ENCODE measurements at places on chromosomes 7 and 10.

DNA sequence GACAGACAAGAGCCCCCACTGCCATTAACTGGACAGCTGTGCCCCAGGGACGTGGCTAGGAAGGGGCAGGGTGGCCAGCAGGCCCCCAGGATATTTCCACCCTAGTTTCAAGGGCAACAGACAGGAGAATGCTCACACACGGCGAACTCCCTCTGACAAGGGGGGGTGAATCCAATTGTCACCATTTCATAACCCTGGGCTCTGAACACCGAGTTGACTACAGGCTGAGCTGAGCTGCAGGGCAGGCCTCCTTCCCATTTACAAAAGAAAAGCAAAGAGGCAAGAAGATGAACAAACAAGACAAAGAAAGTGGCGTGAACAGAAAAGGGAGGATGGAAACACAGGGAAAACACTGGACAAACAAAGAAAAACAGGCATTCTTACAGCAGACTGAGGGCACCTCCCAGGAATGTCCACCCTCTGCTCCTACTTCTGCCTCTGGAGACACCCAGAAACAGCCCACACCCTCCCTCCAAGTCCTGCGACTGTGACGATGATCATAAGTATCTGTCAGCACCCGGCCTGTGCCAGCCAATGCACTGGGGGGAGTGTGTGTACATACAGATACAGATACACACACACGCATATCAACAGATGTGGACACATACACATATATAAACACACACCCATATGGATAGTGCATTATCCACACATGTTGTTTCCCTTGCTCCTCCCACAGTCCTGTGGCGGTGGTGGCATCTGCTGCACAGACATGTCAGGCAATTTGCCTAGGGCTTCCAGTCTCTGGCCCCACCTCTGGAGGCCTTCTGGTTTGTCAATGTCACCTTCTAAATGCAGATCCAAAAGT is 66.2 kb downstream of the FAM53B start:
- DNase-seq, result peak; percentile 66

GRCh38 chr7:74026406-74026902 is 1.5 kb upstream of the ELN start:
- DNase-seq, result no peak

GRCh38 chr7:105776986-105777910 is 99.2 kb downstream of the ATXN7L1 start:
- DNase-seq, result peak; percentile 76

DNA sequence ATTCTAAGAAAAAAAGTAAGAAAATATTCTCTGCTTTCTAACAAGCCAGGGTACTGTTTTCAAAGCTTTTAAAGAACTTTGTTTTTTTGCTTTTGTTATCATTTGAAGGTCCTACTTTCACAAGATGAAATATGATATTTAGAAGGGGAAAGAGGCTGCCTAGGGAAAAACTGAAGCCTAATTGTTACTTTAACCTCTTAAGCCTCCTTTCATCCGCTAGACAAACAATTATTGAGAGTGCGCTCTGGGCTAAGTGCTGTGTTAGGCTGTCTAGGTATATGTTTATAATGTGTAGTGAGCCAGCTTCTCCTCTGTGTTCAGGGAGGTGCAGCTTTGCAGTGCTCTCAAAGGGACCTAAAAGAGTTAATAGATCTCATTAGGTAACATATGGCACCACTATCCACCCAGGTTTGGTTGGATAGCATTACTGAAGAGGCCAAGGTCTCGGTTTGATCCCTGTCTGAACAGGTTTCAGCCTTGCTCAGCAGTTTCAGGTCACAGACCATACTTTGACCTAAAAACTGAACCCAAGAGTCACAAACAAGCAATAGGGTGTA is 17.9 kb downstream of the PDK4 start:
- no peak for DNase-seq

DNA sequence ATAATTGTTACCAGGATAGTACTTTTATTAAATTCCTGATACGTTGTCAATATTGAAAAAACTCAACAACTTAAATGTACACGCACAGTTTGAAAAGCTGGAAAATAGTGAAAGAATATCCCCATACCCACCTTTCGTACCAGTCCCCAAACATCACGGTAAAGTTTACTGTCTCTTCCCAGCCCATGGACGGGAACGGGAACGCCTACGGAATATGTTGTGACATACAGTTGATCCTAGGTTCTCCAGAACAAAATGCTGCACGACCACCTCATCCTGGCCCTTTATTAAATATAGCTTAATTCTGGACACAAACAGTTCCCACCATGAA is 527 bp upstream of the BCAP29 start:
- DNase-seq, result no peak

DNA sequence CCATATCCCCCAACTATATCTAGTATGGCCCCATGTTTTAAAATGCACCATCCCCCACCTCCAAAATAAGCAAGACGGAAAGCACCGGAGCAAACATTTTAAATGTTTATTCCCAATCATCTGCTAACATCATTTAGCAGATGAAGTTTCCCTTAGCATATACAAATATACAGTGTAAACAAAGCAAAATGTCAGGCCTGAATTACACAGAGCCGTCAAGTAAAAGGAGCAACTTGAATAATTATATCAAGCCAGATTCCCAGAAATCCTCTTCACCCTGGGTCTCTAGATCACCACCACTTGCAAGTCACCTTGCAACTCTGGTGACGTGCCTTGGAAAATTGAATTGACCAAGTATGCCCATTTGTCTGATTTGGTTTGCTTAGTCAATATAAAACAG is 91.6 kb upstream of the COL1A2 start:
- DNase-seq, result no peak

DNA sequence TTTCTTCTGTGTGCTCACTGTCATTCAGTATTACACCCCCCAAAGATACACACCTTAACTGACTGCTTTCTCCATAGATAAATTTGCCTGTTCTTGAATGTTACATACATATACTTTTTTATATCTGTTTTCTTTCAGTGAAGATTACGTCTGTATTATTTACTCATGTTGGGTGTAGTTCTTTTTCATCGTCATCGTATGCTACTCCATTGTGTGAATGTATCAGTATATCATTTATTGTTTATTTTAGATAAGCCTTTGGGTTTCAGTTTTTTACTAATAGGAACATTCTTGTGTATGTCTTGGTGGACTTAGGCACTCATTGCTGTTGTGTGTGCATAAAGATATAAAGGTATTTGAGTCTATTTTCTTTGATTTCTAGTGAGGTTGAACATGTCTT is 64.4 kb downstream of the SEPTIN7 start:
- no peak for DNase-seq

- DNase-seq, result no peak
Observed at GRCh38 chr10:96049340-96049739, 6.0 kb downstream of the CCNJ start.

GRCh38 chr7:21355406-21355874 is 72.4 kb upstream of the SP4 start:
- DNase-seq, result no peak

- no peak for DNase-seq
Observed at GRCh38 chr7:3533040-3533439, 232.0 kb downstream of the SDK1 start.

GRCh38 chr7:152869677-152870051 is 110.1 kb downstream of the ACTR3B start:
- no peak for DNase-seq

DNA sequence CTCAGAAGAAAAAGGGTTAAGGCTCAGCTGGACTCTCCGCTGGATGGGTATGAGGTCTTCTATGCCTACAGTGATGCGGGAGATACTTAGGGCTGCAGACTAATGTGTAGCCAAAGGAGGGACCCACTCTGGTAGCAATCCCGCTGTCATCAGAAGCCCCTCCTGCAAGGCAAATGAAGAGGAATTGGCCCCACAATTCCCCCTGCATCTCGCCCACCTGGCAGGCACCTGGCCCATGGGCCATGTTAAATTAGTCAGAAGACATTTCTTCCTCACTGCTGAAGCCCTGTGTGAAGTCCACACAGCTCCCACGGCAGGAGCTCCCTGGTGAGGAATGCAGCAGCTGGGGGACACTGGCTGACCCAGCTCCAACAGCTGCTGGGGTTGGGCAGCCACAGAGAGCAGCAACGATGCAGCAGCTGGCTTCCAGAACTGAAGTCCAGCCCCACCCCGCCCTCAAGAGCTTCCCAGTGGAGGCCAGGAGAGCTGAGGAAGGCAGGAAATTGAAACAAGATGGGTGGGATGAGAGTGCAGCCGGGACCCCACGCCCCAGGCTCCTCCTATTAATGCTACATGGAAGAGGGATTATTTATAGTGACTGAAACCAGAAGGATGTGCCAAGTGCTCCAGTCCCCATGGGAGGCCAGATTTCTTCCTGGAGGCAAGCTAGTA is 5.5 kb downstream of the VSTM4 start:
- DNase-seq, result peak; percentile 81

- peak; percentile 5 for DNase-seq
Observed at GRCh38 chr10:13056456-13057077, 43.4 kb upstream of the OPTN start.

DNA sequence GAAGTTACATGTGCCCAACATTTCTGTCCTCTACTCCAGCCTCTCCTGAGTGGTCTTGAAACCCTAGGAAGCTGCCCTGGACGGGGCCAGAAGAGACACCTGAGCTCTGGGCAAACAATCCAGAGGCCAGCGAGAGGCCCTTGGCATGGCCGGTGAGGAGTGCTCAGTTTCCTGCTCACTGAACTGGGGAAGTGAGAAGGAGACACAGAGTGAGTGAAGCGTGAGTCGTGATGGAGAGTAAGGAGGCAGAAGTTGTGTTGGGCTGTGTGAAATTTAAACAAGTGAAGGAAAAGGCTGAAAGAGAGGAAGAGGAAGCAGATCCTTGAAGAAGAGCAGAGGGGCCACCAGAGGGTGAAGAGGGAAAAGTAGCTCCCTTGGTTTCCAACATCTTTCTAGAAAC is 73.2 kb downstream of the WNT2 start:
- peak; percentile 15 for DNase-seq

- DNase-seq, result no peak
Observed at GRCh38 chr7:44284216-44284615, 41.2 kb downstream of the CAMK2B start.

- no peak for DNase-seq
Observed at GRCh38 chr10:67519434-67519833, 176.6 kb downstream of the CTNNA3 start.
